Choroid plexus epithelial cell (primary cell): ENCODE measurements at places on chromosomes 4 and X.

- DNase-seq: no peak
These were observed 14.1 kb downstream of the PSAPL1 start for GRCh38 chr4:7420661-7421040.

DNA sequence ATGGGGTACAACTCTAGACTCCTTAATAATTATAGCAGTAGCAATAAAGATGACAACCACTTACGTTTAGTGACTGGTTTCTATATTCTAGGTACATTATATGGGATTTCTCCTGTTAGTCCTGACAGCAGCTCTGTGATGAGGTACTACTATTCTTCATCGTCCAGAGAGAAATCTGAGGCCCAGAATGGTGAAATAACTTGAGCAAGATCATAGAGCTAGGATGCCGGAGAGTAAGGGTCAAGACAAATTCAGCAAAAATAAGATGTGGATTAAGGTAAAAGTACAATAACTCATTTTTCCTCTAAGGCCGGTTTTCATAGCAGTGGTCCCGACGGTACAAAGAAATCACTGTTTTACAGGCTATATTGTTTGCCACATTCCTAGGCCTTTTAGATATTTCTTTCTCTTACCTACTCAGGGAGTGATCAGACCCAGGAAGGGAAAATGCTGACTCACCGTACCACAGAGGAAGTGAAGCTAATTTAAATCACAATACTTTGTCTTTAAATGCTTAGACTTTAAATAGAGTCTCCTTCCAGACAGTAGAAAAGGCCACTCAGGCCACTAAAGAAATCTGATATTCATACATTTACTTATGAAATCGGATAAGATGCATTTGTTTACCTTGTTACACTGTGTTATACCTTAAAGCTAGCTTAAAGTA is 2023.0 kb upstream of the AGA start:
- peak; percentile 1 for DNase-seq

- DNase-seq: no peak
These were observed 59.7 kb upstream of the VCX3B start for GRCh38 chrX:8404926-8405325.

DNA sequence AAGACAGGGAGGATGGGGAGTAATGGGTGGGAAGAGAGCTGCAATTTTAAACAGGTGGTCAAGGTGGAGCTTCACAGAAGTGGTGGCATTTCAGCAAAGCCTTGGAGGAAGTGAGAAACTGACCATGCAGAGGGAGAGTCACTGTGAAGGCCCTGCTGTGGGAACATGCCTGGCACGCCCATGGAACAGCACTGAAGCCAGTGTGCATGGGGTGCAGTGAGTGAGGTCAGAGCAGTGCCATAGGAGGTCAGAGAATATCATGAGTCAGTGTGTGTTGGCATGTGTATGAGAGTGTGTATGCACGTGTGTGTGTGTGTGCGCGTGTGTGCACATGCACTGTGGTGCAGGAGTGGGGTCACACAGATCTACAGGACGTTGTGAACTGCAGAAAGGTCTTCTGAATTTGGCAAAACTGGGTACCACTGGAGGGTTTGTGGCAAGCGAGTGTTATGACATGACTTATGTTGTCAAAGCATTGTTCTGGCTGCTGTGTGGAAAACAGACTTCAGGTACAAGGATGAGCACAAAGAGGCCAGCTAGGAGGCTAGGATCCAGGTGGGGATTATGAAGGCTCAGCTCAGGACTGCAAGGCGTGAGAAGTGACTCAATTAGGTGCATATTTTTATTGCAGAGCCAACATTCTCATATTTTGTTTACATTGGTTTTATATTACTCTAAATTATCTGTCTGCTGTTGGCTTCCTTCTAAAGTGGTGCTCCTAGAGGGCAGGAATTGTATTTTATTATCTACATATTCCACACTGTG is 34.0 kb downstream of the ZNF827 start:
- no peak for DNase-seq

GRCh38 chr4:152211936-152212653 is 323.8 kb downstream of the FBXW7 start:
- no peak for DNase-seq

DNA sequence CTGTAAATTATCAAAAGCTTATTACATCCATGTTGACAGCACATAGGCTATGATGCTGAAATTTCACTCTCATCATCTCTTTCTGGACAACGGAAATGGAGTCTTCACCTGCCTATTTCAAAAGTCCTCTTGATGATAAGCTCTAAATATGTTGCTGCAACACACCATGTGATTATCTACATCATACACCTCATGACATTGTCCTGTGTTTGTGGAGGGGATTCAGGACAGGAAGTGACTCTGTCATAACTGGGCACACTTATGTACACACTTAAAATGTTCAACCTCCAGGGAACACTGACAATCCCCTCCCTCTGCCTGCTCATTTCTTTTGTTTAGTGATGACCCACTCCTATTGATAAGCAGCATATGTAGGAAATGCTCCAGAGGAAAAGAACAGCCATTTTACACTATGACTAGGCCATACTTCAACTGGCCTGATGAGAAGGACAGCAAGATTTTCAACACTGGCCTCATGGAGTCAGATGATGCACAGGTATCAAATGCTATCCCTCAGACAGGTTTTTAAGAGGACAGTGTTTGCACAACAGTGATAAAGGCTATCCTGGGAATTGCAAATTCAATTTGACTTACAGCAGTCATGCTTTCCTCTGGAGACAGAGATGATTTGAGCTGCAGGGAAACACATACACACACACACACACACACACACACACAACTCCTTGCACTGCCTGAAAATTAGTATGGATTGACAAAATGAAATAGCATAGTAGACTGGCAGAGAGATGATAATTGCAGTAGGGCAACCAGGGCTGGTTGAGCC is 163.3 kb upstream of the RASGEF1B start:
- DNase-seq: no peak

- no peak for DNase-seq
These were observed 57.6 kb upstream of the PPP2R3B start for GRCh38 chrX:444305-444704.
